GM23338 (cell line): ENCODE measurements at places on chromosomes 13 and 19. TPM values are rescaled to one million over a fixed set of nuclear protein-coding genes. Genes with fewer than 3 reads are reported as not detected.

GRCh38 chr13:21668732-21669275 lies 2.1 kb upstream of the FGF9 start:
- peaks cover 31% of the 10 kb centered on the region for H3K4me1 ChIP-seq
- peak overlapping the region; percentile 87 for H3K4me3 ChIP-seq
- DNase-seq = peak; percentile 69
- peaks cover 87% of the 10 kb centered on the region for H3K27me3 ChIP-seq
- no peak overlapping the region for H3K27ac ChIP-seq

Gene C5AR2
- 0.28 TPM in 1 of 2 replicates, not detected in the other for total RNA-seq

GRCh38 chr19:38304352-38304865 lies 358 bp downstream of the C19orf33 start:
- peak overlapping the region; percentile 87 for H3K4me3 ChIP-seq
- H3K27ac ChIP-seq = peak overlapping the region; percentile 88
- H3K4me1 ChIP-seq = peaks cover 17% of the 10 kb centered on the region
- no peaks in the 10 kb centered on the region; the same call in 1 of the 2 replicates for H3K27me3 ChIP-seq
- peak; percentile 52 for DNase-seq
- H3K36me3 ChIP-seq = 0 out of 2 replicates have a peak, but pooled peaks cover 3% of the 10 kb centered on the region

Gene JAK3
- total RNA-seq = 4.2 and 5.4 TPM in 2 replicates

DNA sequence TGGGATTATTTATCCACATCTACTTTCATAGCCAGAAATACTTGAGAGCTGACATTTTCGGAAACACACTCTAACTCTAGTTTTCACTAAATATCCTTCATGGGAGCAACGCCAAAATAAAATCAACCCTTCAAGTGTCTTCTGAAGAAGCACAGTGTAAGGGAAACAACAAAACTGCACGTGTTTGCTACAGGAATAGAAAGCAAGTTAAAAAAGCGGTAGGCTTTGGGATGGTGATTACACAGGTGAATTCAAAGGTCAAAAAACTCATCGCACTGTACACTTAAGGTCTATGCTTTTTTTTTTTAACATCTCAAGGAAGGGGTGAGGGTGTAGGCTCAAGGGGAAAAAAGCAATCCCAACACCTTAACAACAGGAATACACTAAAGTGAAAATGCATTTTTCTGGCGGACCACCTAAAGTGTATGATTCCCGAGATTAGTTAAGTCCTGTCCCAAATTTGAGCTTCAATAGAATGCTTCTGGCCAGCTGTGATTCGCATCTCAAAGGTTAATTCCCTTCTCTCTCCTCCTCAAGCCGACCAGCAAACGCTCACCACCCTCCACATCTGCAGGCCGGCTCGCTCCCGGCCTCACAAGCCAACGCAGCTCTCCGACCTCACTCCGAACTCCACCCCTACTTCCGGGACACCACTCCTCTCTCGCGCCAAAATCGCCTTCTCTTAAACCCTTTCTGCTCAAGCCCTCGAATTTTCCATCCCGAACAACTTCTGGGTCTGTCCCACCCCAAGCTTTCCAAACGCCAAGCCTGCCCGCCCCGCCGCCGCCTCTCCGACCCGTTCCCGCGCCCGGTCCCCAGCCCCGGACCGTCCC lies 1.1 kb downstream of the ARGLU1 start:
- H3K4me3 ChIP-seq = peak overlapping the region; percentile 70
- no peaks in the 10 kb centered on the region for H3K27me3 ChIP-seq
- H3K36me3 ChIP-seq = no peaks in the 10 kb centered on the region
- 0 out of 2 replicates have a peak overlapping the region, but pooled peaks have one; percentile 90 for H3K27ac ChIP-seq

Gene EPSTI1
- total RNA-seq = 0.10 and 0.16 TPM in 2 replicates

- H3K4me3 ChIP-seq = no peak overlapping the region
Observed at GRCh38 chr13:101258071-101258470, 158.2 kb downstream of the NALCN start.

GRCh38 chr13:92802776-92803175 lies 423.8 kb upstream of the GPC6 start:
- H3K27me3 ChIP-seq = no peaks in the 10 kb centered on the region
- H3K36me3 ChIP-seq = no peaks in the 10 kb centered on the region
- no peak overlapping the region for H3K27ac ChIP-seq
- no peak for DNase-seq

Gene CPB2
- total RNA-seq = not detected in 2 replicates

DNA sequence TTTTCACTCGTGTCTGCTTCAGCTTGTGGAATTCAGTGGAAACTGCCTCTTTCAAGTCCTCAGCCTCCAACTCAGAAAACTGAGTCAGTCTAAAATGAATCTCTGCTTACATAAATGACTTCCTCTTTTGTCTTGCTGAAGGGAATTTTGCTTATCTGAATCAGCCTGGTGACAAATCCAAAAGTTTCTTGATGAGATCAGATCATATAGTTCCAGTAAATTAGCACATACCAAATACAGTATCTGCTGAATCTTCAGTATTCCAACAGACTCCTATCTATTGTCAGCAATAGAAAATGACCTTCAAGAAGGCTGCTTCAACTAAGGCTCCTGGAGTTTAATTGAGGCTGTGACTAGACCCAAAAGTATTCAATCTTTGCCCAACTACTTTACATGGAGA lies 290.0 kb downstream of the MZT1 start:
- H3K4me1 ChIP-seq = peaks cover 5% of the 10 kb centered on the region; the same call in 1 of the 2 replicates
- no peak overlapping the region for H3K4me3 ChIP-seq
- no peak for DNase-seq
- no peak overlapping the region for H3K27ac ChIP-seq
- no peaks in the 10 kb centered on the region for H3K36me3 ChIP-seq

DNA sequence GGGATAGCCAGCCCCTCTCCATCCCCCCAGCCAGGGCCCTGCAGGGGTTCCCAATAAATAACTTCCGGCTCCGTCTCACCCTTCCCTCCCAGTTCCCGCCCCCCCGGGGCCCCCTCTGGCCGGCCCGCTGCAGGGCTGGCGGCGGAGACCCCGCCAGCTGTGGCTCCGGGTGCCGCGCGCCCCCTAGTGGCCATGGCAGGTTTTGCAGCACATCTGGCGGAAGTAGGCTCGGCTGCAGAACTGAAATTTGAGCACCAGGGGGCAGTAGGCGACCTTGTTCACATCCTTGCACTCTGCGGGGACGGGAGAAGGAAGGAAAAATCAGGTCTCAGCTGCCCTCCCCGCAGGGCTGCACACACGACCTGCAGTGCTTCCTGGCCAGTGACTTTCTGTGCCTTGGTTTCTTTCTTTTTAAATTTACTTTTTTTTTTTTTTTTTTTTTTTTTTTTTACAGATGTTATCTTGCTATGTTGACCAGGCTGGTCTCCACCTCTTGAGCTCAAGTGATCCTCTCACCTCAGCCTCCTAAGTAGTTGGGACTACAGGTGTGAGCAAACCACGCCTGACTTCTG lies 3.6 kb upstream of the MYO1F start:
- peak; percentile 91 for DNase-seq
- H3K36me3 ChIP-seq = no peaks in the 10 kb centered on the region
- no peak overlapping the region for H3K27ac ChIP-seq
- H3K4me1 ChIP-seq = peaks cover 20% of the 10 kb centered on the region
- peak overlapping the region; percentile 41; the same call in 1 of the 2 replicates for H3K4me3 ChIP-seq

DNA sequence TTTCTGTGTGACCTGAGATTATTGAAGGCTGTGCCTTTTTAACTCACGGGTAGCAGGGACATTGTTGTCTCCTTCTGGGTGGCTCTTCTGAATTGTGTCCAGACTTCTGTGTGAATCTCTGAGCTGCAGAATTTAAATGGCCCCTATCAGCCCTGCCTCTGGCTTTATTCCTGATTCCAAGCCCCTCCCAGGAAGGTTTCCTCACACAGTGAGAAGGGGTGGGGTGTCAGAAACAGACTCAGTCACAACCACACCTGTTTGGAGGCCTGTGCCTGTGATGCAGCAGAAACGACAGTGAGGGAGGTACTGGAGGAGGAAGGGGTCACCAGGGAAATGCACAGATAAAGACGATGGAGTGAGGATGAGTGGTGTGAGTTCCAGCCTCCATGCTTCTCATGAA lies at the start of gene CLC:
Gene CLC (minus strand): TSS at position 139 of the 400 bp plus-strand sequence. CDS start 77 bp downstream, at position 62.
- no peaks in the 10 kb centered on the region for H3K36me3 ChIP-seq
- 0 out of 2 replicates have a peak, but pooled peaks cover 12% of the 10 kb centered on the region for H3K4me1 ChIP-seq
- H3K27me3 ChIP-seq = no peaks in the 10 kb centered on the region
- no peak within 1 kb of the TSS for H3K27ac ChIP-seq
- no peak for DNase-seq
- no peak within 1 kb of the TSS for H3K4me3 ChIP-seq

Gene NKG7
- not detected in 2 replicates for total RNA-seq

Gene CD79A
- not detected in 2 replicates for total RNA-seq
